ENCODE measurements at places on chromosomes 4 and X.
A peak's percentile ranks its signal among the peaks of the same experiment; 100 is the strongest.

DNA sequence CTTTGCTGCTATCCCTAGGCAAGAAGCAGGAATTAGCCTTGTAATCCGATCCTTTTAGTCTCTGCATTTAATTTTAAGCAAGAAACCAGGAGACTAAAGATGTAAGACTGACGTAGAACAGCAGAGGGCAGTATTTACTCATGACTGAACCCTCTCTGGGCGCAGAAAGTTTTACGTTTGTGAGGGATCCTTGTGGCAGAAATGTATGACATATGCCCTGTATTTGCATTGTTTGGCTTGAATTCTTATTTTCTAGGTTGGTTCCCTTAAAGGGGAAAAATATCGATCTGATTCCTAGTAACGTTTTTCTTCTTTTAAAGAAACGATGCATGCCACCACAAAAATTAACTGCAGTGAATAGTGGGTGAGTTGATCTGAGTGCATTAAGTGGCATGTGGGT is 1.3 kb upstream of the FAT4 start:
- peak; percentile 60 for DNase-seq

GRCh38 chr4:77586951-77587383 is 18.7 kb upstream of the CXCL13 start:
- no peak for DNase-seq

- no peak for DNase-seq
Observed at GRCh38 chrX:153674219-153674851, 722 bp upstream of the PNCK start.

- DNase-seq, result no peak
Observed at GRCh38 chr4:7089213-7089986, 21.5 kb upstream of the GRPEL1 start.

- DNase-seq, result no peak
Observed at GRCh38 chrX:141701072-141701471, 2.5 kb upstream of the SPANXD start.

DNA sequence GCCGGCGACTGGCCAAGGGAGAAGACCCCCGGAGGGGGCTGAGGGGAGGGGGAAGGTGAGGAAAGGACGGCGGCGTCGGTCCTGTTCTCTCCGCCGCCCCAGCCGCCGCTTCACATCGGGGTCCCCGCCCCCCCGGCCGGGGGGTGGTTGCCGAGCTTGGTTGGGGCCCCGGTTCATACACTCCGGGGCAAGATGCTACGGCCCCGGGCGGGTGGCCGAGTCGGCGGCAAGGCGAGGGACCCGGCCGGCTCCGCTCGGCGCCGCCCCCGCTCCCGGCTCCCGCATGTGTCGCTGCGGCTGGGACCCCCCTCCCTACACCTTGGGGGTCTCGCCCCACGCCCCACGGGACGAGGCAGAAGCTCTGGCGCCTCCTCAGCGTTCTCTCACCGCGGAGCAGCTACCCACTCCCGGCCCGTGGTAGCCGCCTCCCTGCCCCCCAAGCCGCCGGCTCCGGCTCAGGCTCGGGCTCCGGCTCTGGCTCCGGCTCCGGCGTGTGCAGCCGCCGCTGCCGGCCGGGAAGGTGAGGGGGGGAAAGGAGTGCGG is 461 bp downstream of the FBXW7 start:
- DNase-seq, result no peak

- no peak for DNase-seq
Observed at GRCh38 chr4:81647388-81647787, 175.7 kb upstream of the RASGEF1B start.
